ENCODE measurements at places on chromosomes 13 and 19.

DNA sequence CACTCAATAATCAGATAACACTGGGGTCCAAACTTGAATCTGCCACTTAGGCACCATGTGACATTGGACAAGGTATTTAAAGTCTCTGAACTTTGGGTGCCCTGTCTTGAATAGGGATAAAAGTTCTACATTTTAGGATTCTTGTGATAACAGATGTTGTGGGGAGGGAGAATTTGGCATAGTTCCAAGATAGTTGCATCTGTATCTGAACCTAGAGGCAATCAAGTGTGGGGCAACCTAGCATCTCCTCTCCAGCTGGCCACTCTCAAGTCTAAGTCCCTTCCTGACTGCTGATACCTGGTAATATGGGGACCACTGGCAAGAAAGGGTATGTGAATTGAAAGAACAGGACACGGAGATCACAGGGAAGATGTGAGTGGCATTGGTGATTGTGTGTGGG lies 256.1 kb downstream of the FOXO1 start:
- DNase-seq: no peak

GRCh38 chr13:22839603-22840530 lies 340.9 kb upstream of the SGCG start:
- no peak for DNase-seq

- DNase-seq: no peak
Measured at GRCh38 chr13:39284801-39285388, 246.6 kb downstream of the NHLRC3 start.

GRCh38 chr19:51015691-51016267 lies 3.7 kb downstream of the KLK10 start:
- DNase-seq: no peak

- no peak for DNase-seq
Measured at GRCh38 chr13:108996430-108996829, 367.0 kb downstream of the MYO16 start.
